ENCODE measurements at places on chromosomes 6 and 20. TPM values are rescaled to one million over a fixed set of nuclear protein-coding genes. Genes with fewer than 3 reads are reported as not detected.

The FKBP1A gene
- 247 TPM for total RNA-seq

DNA sequence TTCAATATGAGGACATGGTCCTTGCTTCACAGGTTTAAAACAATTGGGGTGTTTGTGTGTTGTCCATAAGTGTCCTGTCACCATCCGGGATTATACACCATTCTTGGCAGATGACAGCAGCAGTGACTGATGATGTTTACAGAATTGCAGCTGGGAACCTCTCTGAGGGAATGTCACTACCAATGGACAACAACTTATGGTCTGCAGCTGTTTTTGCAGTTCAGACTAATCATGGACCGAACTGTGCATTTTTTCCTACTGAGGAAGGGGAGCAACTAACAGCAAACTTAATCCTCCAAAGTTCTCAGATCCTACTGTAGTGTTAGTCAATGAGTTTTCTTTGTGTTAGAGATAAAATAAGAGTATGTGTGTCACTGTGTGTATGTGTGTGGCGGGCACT, 26.0 kb downstream of the FAM229B start:
- H3K4me1 ChIP-seq = peaks cover 20% of the 10 kb centered on the region
- DNase-seq = no peak
- no peak overlapping the region for H3K4me3 ChIP-seq
- peaks cover 27% of the 10 kb centered on the region for H3K27me3 ChIP-seq

DNA sequence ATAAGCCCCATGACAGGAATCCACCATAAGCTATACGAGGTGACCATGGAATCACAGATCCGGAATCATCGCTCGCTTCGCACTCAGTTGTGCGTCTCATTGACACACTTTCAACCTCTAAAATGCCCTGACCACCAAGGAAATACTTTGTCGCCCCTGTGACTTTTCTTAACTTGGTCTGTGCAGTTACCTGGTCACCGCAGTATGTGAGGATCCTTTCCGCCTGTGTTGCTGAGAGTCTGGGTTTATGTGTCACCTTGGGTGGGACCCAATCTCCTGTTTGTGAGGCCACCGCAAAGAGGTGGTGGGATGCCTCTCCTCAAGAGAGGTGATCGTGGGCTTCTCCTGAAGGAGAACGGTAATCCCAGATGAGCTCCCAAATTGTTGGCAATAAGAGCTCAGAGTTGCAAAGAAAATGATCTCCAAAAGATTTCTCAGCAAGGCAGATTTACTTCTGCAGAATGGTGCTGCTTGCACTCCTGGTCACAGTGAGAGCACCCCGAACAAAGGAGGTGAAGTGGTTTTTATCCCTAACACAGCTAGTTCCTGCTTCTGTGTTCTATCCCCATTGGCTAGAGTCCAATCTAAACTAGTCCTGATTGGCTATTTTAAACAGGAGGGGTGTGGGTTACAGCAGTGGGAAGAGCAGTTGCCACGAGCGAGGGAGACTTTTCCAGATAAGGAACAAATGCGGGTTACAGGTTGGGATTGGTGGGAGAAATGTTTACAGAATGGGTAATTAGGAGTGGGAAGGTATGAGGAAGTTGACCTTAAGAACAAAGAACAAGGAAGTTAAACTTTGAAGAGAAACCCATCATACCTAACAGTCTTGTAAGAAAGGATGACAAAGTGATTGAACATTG, 9.1 kb upstream of the ZNFX1 start:
- peaks cover 89% of the 10 kb centered on the region for H3K36me3 ChIP-seq
- peak overlapping the region; percentile 63 for H3K27ac ChIP-seq
- peak overlapping the region; percentile 5 for H3K4me3 ChIP-seq
- H3K4me1 ChIP-seq = peaks cover 69% of the 10 kb centered on the region
- DNase-seq = no peak

The MEP1A gene
- not detected for total RNA-seq

GRCh38 chr6:40805336-40805735, 218.2 kb upstream of the LRFN2 start:
- DNase-seq = no peak
- H3K27ac ChIP-seq = no peak overlapping the region
- no peaks in the 10 kb centered on the region for H3K4me1 ChIP-seq
- H3K36me3 ChIP-seq = no peaks in the 10 kb centered on the region
- peaks cover 5% of the 10 kb centered on the region for H3K27me3 ChIP-seq

DNA sequence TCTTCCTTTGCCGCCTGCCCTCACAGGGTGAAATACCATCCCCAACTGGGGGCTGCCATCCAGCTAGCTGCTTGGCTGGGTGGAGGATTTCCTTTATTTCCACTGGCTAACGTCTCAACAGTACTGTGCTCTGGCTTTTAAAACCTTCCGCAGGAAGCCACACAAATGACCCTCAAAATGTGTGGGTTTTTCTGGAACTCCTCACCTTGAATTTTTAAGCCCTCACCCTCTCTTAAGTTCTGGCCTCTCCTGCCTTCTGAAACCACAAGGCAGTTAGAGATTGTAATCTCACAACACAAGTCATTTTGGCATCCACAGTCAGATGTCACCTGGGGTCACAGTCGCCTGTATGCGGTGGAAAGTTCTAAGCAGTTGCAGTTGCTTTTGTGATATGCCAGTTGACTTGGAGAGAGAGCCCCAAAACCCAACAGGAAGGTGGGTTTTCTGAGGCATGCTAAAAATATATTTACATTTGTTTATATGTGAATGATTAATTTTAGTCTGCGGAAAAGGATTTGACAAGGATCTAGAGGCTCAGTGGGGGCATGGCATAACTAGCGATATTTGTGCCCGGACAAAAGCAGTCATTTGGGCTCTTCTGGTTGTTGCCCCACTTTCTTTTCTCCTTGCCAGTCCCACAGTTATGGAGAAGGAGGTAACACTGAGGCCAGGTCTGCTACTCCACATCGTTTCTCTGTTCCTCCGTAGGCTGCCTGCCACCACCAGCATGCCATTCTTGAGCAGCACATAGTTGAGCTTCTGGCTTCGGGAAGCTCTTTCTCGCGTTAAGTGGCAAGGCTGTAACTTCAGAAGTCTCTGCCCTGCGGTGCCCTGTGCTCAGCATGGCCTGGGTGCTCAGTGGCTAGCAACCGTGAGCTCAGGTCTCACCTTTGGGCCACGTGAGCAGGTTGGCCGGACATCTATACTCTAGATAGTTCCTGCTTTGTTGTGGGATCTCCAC, 335.3 kb downstream of the CD83 start:
- H3K27ac ChIP-seq = peak overlapping the region; percentile 84
- peaks cover 68% of the 10 kb centered on the region for H3K4me1 ChIP-seq
- H3K36me3 ChIP-seq = peaks cover 9% of the 10 kb centered on the region

DNA sequence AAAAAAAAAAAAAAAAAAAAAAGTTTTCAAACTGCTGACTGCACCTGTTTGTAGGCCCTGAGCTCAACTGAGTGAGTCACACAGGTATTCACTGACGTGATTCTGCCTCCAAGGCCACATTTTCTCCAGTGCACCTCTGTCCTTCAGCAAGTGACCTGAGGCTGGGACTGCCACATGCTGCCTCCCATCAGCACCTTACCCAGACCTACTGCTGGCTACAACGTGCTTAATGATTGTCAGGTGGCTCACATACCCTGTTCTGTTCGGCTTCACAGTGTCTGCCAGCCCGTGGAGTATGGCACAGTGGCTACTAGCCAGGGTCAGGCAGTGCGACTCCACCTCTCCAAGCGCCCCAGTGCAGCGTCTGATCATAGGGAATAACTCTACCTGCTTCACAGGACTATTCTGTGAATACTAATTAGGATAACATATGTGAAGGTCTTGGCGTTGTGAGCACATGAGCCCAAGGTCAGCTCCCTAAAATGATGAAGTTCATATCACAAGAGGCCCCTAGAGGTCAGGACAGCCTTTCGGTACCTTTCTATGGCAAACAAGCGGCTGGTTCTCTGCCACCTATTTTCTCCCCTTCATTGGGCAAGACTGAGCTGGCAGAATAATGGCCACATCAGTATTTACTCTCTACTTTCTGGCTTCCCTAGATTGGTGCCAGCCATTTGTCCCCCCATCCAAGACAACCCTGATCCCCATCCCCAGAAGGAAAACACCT, 28.1 kb downstream of the RIPOR3 start:
- H3K27me3 ChIP-seq = peaks cover 8% of the 10 kb centered on the region
- no peak overlapping the region for H3K27ac ChIP-seq
- no peak for DNase-seq
- no peaks in the 10 kb centered on the region for H3K4me1 ChIP-seq

The ZSCAN16 gene
- total RNA-seq = 4.6 TPM

DNA sequence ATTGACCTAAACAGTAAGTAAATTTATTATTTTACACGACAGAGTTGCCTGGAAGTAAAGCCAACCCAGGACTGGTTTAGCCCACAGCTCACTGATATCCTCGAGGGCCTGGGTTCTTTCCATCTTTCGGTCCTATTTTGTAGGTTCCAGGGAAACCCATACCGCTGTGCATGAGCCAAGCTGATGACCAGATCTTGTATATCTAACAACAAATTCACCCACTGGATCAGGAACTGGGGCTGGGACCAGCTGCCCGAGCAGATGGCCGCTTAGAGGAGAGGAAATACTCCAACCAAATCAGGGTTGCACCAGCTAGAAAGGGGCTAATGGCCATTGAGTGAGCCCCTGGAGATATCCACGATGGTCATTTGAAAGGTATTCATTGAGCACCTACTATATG, 139.2 kb downstream of the BACH2 start:
- peaks cover 2% of the 10 kb centered on the region for H3K36me3 ChIP-seq
- H3K4me1 ChIP-seq = peaks cover 16% of the 10 kb centered on the region
- H3K27ac ChIP-seq = no peak overlapping the region
- H3K27me3 ChIP-seq = no peaks in the 10 kb centered on the region
- DNase-seq = no peak

The IER3 gene
- total RNA-seq = 62.7 TPM

GRCh38 chr6:71287038-71287437, 1.6 kb upstream of the OGFRL1 start:
- H3K27ac ChIP-seq = no peak overlapping the region
- peak overlapping the region; percentile 71 for H3K4me3 ChIP-seq
- H3K27me3 ChIP-seq = peaks cover 16% of the 10 kb centered on the region

The BACH2 gene
- total RNA-seq = 21.5 TPM

The NAPB gene
- 17.5 TPM for total RNA-seq

DNA sequence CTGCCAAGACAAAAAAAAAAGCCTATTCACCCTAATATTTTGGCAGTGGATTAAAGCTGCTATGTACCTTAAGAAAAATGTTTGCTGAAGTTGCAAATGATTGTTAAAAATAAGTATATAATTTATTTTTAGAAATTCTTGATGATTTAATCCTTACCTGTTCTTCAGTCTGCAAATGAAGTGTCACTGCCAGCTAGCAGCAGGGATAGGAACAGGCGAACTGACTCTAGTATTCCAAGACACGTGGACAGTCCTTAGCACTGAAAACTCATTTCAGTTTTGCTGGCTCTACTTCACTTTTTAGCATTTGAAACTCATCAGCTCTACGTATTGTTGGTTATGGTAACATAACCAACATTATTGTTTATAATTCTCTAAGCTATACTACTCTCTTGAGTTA, 204.4 kb upstream of the ID4 start:
- H3K36me3 ChIP-seq = no peaks in the 10 kb centered on the region
- no peak overlapping the region for H3K4me3 ChIP-seq
- no peaks in the 10 kb centered on the region for H3K4me1 ChIP-seq
- no peaks in the 10 kb centered on the region for H3K27me3 ChIP-seq

DNA sequence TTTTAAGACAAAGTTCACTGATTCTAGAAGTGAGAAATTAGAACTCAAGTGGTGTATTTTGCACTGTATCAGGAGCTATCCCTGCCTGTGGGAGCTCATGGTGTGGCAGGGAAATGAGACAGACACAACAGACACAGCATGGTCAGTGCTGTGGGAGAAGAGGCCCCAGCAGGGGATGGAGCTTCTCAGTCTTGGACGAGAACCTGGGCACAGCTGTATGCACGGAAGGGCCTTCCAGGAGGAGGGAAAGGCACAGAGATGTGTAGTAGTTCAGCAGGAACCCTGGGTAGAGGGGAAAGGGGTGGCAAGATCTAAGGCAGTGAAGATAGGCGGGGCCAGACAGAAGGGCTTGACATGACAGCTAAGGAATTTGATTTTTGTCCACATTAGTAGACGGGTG, 48.8 kb upstream of the KIF25 start:
- no peak for DNase-seq
- H3K36me3 ChIP-seq = peaks cover 7% of the 10 kb centered on the region
- H3K27ac ChIP-seq = no peak overlapping the region
- no peaks in the 10 kb centered on the region for H3K4me1 ChIP-seq
- no peaks in the 10 kb centered on the region for H3K27me3 ChIP-seq

The SIRPD gene
- total RNA-seq = 0.19 TPM

DNA sequence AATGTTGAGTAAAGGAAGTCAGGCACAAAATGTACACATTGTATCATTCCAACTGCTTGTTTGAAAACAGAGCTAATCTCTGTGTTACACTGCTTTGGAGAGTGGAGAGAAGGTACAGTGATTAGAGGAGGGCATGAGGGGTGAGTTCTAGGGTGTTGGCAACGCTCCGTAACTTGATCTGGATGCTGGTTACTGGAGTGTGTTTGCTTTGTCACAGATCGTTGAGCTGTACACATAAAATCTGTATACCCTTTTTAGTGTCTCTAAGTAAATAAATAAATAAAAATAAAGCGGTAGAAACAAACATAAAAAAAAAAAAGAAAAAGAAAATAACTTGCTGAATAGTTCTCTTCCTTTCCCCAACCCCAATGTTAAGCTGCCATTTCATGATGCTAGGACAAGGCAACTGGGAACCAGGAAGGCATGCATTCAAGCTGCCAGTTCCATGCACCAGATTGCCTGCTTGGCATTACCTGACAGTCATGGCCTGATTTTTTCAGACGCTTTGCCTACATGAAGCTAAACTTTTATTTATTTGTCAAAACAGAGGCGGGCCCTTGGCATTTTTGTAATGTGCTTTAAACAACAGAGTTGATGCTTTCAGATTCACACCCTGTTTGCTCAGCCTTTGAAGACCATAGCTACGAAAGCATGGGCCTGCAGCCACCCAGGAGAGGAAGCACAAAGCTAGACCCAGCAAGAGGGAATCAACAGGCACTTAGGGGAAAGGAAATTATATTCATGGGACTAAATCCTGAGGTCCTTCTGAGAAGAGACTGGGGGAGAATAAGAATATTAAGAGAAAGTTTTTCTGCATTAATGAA, 21.2 kb downstream of the TNFRSF21 start:
- no peaks in the 10 kb centered on the region for H3K4me1 ChIP-seq
- no peaks in the 10 kb centered on the region for H3K36me3 ChIP-seq
- peaks cover 3% of the 10 kb centered on the region for H3K27me3 ChIP-seq
- no peak overlapping the region for H3K4me3 ChIP-seq
- DNase-seq = no peak

DNA sequence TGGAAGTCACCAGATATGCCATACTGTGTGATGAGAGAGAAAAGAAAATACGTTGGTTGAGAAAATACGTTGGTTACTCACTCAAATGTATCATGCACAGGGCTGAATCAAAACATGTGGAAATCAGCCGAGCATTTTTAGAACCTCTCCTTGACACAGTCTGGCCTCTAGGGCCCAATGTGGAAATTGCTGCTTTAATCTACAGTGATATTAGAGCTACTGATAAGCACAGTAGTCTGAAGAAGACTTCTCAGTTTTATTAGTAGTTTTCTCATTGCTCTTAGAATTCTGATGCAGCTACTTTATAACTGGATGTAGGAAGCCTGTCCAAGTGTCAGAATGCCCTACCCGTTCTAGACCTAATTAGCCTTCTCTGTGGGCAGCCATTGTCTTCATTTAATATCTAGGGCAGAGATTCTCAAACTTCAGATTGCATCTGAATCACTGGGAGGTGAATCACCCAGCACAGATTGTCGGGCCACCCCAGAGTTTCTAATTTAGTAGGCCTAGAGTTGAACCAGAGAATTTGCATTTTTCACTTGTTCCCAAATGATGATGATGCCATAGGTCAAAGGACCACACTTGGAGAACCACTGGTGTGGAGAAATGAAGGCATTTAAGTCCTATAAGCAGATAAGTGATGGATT, 229.1 kb downstream of the PLCB1 start:
- no peaks in the 10 kb centered on the region for H3K4me1 ChIP-seq
- H3K27me3 ChIP-seq = peaks cover 3% of the 10 kb centered on the region
- H3K36me3 ChIP-seq = no peaks in the 10 kb centered on the region
- no peak overlapping the region for H3K4me3 ChIP-seq

Data from activated CD8-positive, alpha-beta memory T cell treated with anti-CD3 and anti-CD28 coated beads, Interleukin-2, amount 10 ng/mL, durations not matched to agents 7 days and 5 days (primary cell).